ENCODE measurements at places on chromosomes 7 and 10.
A peak's percentile ranks its signal among the peaks of the same experiment; 100 is the strongest.

DNA sequence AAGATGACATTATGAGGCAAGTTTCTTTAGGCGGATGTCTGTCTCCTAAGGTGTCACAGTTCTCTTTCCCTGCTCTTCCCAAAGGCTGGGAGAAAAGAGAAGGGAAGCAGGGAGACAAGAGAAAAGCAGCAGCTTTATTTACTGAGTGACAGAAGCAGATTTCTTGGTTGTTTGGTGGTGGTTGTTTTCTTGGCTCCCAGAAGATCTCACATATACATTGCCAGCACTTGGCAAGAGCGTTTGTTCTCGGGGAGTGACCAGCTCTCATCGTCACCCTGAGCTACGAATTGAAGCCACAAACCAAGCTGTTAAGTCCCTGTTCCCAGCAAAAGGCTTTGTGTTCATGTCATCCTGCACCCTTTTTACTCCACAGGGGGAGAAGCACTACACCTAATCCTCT is 11.4 kb downstream of the CDHR3 start:
- no peak for DNase-seq

DNA sequence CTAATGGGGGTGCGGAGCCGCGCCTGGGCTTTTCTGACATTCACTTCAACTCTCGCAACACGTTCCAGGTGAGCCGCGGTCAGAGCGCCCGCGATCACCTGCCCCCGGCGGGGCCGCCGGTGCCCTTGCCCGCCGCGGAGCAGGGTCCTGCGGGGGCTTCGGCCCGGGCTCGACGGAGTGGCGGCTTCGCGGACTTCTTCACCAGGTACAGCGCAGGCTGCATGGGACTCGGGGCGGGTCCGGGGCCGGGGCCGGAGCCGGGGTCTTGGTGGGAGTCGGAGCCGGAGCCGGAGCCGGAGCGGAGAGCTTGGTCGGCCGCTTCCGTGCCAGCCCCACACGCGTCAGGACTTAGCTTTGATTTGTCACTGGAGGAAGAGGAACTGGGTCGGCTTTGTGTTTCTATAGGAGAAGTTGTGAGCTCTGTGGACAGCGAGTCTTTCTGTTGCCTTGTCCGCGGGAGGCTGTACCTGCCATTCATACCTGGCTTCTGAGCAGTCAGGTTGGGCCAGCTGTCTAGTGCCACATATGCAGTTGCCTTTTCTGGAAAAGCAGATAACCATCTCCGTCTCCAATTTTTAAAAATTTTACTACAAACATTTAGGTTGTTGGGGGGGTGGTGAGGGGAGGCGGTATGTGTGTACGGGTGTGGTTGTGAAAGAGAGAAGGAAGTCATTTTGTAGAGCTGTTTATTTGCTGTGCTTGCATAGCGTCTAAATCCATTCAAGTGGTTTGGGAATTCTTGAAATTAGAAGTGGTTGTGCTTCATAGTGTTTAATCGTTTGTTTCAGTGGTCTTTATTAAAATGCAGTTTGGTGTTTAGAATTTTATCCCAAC is 1.3 kb downstream of the TBC1D12 start:
- DNase-seq: peak; percentile 33

DNA sequence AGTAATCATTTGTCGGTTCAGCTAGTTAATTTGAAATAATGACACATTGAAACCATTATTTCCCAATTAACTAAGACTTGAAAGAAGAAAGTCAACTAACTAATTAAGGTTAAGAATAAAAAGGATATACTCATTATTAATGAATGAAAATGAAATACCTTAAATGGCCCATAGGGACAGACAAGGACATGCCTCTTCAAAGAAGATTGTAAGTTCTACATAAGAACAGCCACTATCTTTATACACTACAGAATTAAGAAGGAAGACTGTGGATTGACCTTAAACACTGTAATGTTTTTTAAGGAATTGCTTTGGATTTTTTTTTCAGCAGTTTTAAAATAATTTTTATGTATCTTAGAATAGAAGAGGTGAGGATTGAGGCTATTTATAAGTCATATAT is 60.7 kb downstream of the CSTF2T start:
- no peak for DNase-seq

- no peak for DNase-seq
Measured at GRCh38 chr10:97707134-97707861, 6.2 kb upstream of the MARVELD1 start.

GRCh38 chr10:31657434-31657872 is 271.2 kb downstream of the ARHGAP12 start:
- DNase-seq: no peak

DNA sequence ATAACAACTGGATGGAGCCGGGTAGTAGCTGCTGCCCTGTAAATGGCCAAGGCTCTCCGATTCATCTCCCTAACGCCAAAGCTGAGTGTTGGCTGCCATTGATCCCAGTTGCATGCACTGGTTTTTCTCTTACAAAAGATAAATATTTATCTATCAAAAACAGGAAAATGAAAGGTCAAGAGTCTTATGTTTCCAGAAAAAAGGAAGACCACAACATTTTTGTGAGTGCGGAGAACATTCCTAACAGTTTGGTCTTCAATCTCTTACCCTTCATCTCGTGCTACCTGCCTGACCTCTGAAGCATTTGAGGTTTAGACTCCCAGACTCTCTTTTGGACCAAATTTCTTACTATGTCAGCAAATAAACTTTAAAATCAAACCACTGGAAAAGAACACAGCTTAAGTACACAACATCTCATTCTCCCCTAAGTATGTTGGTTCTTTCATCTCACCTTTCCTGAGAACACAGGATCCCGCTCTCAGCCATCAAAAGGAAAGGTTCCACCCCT is 61.6 kb downstream of the SORBS1 start:
- DNase-seq: no peak

DNA sequence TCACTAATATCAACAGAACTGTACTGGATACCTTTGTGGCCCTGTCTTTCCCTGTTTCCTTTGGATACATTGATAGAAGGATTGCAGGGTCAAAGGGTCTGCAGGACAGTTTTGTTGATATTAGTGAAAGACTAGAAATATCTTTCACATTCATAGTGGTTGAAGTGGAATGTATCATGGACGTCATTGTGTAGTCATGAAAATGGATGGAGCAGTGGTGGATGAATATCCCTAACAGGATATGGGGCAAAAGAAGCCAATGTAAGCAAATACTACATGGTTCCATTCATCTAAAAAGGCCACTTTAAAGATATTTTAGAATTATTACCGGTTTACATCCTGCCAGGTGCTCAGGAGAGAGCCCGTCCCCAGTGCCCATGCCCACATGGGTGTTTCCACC is 23.8 kb downstream of the PALD1 start:
- DNase-seq: no peak

DNA sequence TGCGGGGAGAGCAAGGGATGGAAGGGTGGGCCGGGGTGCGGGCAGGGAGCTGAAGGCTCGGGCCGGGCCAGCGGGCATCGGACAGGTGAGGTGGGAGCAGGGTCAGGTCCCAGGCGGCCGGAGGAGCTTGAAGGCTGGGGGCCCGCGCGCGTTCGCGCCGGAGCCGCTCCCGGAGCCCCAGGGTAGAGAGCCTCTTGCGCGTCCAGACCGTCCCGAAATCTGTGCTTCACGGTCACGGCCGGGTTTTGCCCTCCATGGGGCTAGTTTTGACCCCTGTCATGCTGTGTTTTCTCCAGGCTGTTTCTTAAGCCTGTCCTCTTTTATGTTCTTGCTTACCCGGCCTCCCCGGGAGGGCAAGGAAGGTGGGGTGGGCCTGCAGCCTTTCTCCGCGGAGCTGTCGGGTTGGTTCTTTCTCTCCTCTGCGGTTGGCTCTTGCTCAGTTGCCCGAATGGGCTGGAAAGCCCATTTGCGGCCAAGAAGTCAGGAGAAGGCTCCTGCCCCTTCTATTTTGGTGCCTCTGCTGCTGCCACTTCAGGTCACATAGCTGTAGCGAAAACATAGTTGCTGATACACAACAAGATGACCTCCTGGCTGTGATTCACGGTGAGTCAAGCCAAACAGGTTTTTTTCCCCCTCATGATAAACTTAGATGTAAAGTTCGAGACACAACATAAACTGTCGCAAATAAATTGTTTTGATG is 650 bp downstream of the UBE2D1 start:
- peak; percentile 36 for DNase-seq

Data from urothelium cell line (cell line).